CD4-positive, alpha-beta T cell treated with Interleukin-21 for 1 hour (primary cell): ENCODE measurements at places on chromosomes 12 and 14.

GRCh38 chr12:122082621-122083356 lies 4.2 kb downstream of the MLXIP start:
- no peak for DNase-seq

DNA sequence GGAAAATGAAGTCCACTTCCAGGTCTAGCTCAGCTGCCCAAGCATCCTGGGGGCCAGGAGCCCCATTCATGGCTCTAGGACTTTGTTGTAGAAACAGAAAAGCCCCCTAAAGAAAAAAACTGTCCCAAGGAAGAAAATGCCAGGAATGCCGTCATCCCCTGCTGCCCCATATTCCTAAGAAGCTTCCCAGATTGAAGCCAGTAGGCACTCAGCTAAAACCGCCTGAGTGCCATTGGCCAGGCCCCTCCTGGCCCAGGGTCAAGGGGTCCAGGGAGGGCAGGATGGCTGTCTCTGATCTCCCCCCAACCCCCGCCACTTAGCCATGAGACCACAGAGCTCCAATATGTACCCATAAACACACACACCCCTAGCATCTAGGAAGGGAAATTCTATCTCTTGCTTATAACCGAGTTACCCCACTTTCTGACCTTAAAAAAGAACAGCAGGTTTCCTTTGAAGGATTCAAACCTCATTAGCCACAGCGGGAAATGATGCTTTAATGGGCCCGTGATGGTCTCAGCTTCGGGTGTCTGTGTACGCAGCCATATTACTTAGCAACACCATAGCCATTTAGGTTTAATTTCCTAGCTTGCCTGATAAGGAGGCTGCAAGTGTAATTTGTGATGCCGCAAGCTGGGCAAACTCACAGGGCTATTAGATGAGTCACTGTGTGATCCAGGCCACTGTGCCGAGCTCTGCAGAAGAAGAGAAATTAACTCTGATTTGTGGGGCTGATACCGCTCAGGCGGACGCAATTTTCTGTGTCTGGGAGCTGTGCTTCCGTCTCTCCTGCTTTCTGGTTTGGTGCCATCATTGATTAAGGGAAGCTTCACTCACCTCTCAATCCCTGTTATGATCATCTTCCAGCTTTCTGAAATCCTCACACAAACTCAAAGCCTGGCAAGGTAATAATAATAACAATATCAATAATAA lies 84.2 kb downstream of the GCH1 start:
- no peak for DNase-seq

GRCh38 chr14:69537900-69538299 lies 36.8 kb downstream of the CCDC177 start:
- DNase-seq = no peak

GRCh38 chr12:121300083-121300819 lies 3.7 kb upstream of the CAMKK2 start:
- no peak for DNase-seq

DNA sequence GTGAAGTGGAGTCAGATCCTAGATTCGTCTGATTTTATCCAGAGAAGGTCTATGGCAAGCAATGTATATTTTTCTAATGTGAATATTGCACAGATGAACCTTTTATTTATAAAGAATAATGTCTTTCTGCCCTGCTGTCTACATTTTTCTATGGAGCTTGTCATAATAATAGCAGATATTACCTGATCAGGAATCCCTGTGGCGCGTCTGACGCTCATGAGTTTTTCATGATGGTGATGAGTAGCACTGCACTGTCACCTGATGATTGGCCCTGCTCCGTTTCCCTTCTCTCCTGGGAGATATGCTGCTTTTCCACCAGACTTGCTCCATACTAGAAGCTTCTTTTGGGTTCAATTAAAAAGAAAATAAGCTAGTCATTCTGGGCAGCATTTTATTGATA lies 20.5 kb downstream of the CINP start:
- DNase-seq = no peak
